ENCODE measurements at places on chromosomes 11 and 22.

GRCh38 chr11:60915248-60915914 lies 1.4 kb downstream of the TMEM109 start:
- DNase-seq: no peak

DNA sequence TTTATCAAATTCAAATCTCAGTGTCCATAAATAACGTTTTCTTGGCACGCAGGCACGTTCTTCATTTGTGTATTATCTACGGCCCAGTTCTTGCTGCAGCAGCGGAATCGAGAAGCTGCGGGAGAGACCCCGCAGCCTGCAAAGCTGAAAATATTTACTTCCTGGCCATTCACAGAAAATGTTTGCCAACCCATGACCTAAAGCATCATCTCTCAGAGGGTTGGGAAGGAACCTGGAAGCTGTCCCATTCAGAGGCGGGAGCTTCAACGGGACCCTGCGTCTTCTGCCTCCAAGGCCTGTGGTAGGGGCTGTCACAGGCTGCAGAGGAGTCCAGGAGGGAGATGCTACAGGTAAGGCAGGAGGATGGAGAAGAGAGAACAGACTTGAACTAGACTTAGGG lies 319.2 kb downstream of the MN1 start:
- no peak for DNase-seq

DNA sequence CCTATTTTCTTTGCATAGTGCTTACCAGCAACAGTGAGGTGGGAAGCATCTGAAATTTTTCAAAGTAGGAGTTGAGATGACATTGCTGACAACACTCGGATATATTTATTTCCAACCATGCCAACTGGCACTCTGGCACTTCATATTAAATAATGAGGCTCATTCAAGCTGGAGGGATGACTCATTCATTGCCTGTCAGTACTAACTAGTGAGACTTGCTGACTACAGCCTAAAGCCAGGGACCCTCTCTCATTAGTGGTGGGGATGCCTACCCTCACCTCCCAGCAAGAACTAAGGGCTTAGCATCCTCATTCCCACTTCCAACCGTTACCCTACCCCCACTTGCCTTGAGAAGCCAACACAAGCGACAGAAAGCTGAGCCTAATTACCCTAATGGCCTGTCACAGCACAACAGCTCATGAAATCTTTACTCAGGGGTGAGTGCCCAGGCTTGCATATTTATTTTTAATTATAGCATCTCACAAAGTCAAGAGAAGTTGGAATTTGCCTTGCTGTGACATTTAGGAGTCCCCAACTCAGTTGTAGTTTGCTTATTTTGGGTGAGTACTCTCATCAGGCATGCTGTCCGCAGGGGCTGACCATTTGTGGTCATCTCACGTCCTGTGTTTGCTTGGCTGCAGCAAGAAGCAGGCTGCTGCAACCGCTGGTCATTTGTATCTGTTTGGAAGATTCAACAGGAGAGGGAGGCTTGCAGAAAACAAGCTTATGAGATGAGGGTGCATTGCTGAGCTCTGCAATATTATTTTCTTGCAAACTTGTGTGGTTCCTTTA lies 181.6 kb upstream of the POU2AF2 start:
- DNase-seq: no peak

DNA sequence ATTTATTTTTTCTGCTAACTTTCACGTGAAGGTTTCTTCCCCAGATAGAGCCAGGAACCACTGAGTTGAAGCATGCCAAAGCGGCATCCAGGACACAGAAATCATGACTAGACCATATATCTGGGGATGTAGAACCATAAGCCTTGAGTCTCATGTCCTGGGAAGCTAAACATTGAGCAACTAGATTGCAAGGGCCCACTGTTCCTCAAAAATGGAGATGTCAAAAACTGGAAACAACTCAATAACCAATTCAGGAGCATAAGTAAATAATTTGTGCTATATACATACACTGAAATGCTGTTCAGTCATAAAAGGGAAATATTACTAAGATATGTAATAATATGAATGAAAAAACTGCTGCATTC lies 29.0 kb upstream of the CARD16 start:
- no peak for DNase-seq

GRCh38 chr22:28907311-28908008 lies 24.1 kb downstream of the ZNRF3 start:
- no peak for DNase-seq

DNA sequence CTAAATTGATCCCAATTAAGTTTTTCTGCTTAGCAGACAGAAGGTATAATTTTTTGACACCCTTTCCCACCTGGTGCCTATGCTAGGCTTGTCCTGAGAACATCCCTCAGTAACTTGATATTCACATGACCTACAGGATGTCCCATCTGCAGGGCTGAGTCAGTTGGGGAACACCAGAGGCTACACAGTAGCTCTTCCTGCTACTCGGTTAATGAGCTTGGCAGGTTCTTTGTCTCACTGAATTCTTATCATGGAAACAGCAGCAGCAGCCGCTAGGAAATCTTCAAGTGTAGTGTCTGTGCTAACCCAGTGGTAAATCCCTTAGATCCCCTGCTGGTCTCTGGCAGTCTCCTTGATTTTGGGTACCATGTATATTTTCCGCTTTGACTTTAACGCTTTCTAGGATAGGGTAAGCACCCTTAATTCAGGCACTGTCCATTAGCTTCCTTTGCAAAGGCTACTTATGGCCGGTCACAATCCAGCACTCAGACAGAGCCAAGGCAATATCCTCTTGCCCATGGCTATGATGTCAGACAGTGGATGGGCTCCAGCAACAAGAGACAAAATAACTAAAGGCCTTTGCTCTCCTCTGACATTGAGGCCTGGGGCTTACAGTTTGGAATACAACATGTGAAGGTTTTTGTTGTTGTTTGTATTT lies 8.5 kb downstream of the MRPL16 start:
- no peak for DNase-seq
